ENCODE measurements at places on chromosomes 4 and X.
A peak's percentile ranks its signal among the peaks of the same experiment; 100 is the strongest.

- DNase-seq, result peak; percentile 50
Measured at GRCh38 chr4:8192748-8193738, 6.0 kb upstream of the SH3TC1 start.

DNA sequence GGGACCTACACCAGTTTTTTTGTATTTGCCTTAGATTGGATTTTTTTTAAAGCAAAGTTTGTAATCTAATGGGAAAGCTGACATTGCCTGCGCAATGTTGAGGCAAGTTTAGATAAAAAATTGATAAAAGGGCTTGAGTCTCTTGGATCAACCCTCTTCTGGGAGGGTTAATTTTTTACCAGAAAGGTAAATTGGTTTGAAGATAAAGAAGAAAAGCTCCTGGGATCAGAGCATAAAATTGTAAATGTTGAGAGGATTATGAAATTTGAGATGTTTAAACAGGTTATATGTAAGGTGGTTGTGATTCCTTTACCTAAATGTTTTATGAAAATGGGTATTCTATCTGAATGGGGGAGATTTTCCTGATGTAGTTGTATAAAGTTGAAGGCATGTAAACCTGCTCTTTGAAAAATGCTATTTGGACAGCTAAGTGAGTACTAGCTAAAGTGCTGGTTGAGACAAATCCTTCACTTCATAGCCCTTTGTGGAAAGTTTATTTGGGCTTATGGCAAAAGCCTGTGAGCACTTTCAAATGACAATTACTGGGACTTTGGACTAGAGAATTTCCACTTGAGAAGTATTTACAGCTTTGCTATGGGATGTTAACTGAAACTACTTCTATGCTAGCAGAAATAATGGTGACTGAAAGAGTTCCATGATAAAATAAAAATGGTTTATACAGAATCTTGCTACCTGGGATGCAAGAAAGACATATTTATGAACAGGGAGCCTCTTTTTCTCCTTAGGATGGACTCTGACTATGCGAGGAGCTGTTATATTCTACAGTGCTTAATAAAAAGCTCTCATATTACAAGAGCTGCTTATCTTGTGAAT, 56.2 kb downstream of the UGT2B10 start:
- DNase-seq, result no peak

DNA sequence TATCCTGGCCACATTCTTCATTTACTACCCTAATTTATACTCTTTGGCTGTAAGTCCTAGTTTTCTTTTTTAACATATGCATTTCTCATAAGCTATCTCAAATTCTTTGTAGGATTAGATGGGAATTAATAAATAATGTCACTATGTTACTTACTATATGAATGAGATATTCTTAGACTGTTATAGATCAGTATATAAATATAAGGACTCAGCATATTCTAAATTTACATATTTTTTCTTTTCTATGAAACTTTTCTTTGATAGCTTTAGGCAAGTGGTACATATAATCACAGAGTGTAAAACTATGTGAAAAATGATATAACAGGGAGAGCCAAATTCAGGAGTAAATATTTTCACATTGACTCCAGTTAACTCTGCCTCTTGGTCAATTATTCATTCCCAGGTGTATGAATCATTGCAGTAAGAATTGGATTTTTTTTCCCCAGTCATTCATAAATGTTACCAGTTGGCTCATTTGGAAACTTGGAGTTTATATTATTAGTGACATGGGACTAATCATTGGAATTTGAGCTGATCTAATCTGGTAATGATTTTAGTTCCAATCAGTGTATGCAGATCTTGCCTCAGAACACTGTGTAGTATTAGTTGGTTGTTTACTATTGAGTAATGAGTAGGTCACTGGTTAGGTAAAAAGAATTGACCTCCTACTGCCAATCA, 25.3 kb downstream of the FHIP1A start:
- peak; percentile 28 for DNase-seq

- DNase-seq, result no peak
Measured at GRCh38 chr4:68907788-68908700, 43.6 kb downstream of the UGT2A3 start.

DNA sequence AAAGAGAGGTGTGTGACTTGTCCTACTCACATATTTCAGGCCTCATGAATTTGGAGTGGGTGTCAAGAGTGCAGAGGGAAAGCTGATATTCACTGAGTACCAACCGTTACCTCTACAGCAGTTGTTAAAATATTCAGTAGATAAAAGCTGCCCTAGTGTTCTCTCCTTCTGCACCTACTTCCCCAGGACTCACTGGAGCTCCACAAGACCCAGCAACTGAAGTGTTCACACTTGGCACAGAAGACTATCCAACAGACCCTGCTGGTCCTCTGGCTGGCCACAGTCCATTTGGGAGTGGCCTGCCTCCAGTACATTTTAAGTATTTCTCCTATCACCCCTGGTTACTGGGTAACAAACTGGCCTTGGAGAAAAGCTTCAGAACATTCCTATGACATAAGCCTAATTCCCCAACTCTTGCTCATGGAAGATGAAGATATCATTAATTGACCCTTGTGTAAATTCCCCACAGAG, 70.8 kb downstream of the PPARGC1A start:
- peak; percentile 51 for DNase-seq
